ENCODE measurements at places on chromosomes 6 and 20.

- H3K4me1 ChIP-seq: no peaks in the 10 kb centered on the region
- no peak overlapping the region for H3K27ac ChIP-seq
- H3K36me3 ChIP-seq: no peaks in the 10 kb centered on the region
- no peak overlapping the region for H3K4me3 ChIP-seq
These were observed 143.5 kb upstream of the AFDN start for GRCh38 chr6:167683028-167683862.

- H3K27ac ChIP-seq: no peak overlapping the region
- H3K4me1 ChIP-seq: no peaks in the 10 kb centered on the region
- no peak for DNase-seq
- no peak overlapping the region for H3K4me3 ChIP-seq
These were observed 214.5 kb downstream of the BCKDHB start for GRCh38 chr6:80321011-80321410.

DNA sequence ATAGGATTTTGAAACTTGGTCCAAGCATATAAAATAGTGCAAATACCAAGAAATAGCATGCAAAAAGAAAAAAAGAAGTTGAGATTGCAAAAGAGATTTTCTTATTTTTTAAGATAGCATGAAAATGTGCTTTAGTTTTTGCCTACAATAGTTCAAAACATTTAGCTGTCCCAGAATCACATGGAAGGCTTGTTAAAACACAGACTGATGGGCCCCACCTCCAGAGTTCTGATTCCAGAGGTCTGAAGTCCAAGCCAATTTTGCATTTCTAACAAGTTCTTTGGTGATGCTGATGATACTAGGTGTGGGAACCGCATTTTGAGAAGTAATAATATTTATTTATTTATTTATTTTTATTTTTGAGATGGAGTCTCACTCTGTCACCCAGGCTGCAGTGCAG lies 33.7 kb upstream of the LOC128125822 start:
- H3K4me1 ChIP-seq: no peaks in the 10 kb centered on the region
- H3K27ac ChIP-seq: no peak overlapping the region
- no peaks in the 10 kb centered on the region for H3K36me3 ChIP-seq
- DNase-seq: no peak

DNA sequence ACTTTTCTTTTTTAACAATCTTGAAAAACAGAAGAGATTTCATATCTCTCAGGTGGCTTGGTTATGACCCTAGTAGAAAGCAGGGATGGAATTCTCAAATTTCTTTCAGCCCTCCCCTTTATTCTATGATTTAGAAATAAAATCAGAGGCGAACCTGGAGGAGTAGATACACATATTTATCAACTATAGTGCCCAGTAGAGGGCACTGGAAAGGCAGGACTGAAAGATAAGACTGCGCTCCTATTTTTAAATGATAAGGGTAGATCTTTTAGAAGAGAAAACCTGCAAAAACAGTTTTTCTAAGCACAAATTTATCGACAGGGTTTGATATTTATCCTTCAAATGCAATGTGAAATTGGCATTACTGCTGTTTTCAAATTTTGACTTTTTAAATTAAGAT lies 1296.6 kb downstream of the EPHA7 start:
- H3K4me1 ChIP-seq: no peaks in the 10 kb centered on the region
- H3K27ac ChIP-seq: no peak overlapping the region
- H3K27me3 ChIP-seq: no peaks in the 10 kb centered on the region
- no peaks in the 10 kb centered on the region for H3K36me3 ChIP-seq
- DNase-seq: no peak
- no peak overlapping the region for H3K4me3 ChIP-seq

GRCh38 chr6:13508711-13509705 lies 21.6 kb upstream of the GFOD1 start:
- no peak for DNase-seq
- H3K4me1 ChIP-seq: peaks cover 2% of the 10 kb centered on the region
- H3K27ac ChIP-seq: no peak overlapping the region
- H3K27me3 ChIP-seq: peaks cover 10% of the 10 kb centered on the region
- no peak overlapping the region for H3K4me3 ChIP-seq
- no peaks in the 10 kb centered on the region for H3K36me3 ChIP-seq

GRCh38 chr6:158033751-158034702 lies 52.4 kb downstream of the SYNJ2 start:
- H3K4me3 ChIP-seq: no peak overlapping the region
- peaks cover 53% of the 10 kb centered on the region for H3K36me3 ChIP-seq
- no peaks in the 10 kb centered on the region for H3K27me3 ChIP-seq
- no peak for DNase-seq

DNA sequence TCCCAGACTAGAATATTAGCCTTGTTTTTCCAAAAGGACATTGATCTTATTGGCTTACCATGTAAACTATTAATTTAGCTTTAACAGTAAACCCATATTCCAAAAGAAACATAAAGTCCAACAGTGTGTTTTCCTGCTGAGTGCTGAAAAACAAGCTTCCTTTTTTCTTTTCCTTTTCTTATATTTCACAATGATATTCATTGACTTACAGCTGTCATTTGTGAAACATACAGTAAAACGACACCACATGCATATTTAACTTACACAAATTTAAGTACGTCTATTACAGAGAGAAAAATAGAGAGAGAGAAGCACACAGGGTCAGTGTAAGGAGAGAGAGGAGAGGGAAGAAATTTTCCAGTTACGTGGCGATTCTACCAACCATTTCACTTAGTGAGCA lies 543.9 kb upstream of the JARID2 start:
- no peaks in the 10 kb centered on the region for H3K27me3 ChIP-seq
- no peak overlapping the region for H3K27ac ChIP-seq
- no peak overlapping the region for H3K4me3 ChIP-seq
- H3K4me1 ChIP-seq: peaks cover 10% of the 10 kb centered on the region
- no peaks in the 10 kb centered on the region for H3K36me3 ChIP-seq
- no peak for DNase-seq

DNA sequence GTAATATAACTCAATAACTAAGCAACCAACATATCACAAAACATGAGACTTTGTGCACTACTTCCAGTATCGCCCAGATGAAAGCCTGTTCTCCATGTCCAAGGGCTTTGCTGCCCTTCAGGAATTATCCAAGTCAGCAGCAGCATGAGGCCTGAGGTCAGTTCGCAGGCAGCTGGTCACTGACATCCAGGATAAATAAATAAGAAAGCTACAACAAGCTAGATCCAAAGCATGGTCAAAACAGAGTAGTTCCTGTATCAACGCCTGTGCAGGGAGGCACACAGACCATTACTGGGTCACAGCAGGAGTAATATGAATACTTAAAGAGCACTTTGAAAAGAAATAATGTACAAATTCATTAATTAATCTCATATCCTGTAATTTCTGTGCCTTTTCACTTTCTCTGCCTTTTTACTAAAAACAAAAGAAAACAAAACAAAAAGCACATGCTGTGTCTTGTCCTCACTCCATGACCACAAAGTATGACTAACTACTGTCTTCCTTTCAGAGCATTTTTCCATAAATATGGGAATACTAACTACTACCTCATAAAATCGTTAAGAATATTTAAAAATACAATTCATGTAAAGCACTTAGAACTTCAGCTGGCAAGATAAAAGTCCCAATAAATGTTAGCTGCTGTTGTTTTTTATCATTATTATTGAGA lies 374.9 kb upstream of the IRAK1BP1 start:
- H3K4me3 ChIP-seq: no peak overlapping the region
- no peaks in the 10 kb centered on the region for H3K27me3 ChIP-seq
- no peaks in the 10 kb centered on the region for H3K4me1 ChIP-seq
- H3K27ac ChIP-seq: no peak overlapping the region
- DNase-seq: no peak

- H3K27ac ChIP-seq: peak overlapping the region; percentile 92
- peaks cover 54% of the 10 kb centered on the region for H3K4me1 ChIP-seq
- no peak for DNase-seq
- H3K4me3 ChIP-seq: peak overlapping the region; percentile 94
- H3K36me3 ChIP-seq: peaks cover 10% of the 10 kb centered on the region
These were observed 105.8 kb upstream of the RIPOR2 start for GRCh38 chr6:25041485-25042035.

- H3K36me3 ChIP-seq: peaks cover 5% of the 10 kb centered on the region
- no peaks in the 10 kb centered on the region for H3K27me3 ChIP-seq
- H3K27ac ChIP-seq: no peak overlapping the region
- H3K4me3 ChIP-seq: no peak overlapping the region
- H3K4me1 ChIP-seq: peaks cover 16% of the 10 kb centered on the region
These were observed 79.1 kb downstream of the SHLD1 start for GRCh38 chr20:5829241-5829809.

DNA sequence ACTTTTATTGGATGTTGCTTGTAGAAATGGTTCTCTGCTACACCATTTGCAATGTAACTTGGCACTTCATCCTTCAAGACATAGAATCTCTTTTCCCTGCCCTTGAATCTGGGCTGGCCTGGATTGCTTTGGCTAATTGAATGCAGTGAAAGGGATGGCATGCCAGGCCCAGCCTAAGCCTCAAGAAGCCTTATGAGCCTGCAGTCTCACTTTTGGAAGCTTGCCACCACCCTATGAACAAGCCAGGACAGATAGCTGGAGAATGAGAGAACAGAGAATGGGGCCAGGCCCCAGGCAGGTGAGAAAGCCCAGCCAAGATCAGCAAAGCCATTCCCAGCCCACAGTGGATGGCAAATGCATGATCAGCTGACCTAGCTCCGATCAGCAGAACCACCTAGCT lies 350.7 kb upstream of the RNF24 start:
- H3K27me3 ChIP-seq: peaks cover 4% of the 10 kb centered on the region
- H3K4me1 ChIP-seq: peaks cover 20% of the 10 kb centered on the region
- H3K36me3 ChIP-seq: peaks cover 12% of the 10 kb centered on the region
- DNase-seq: no peak

DNA sequence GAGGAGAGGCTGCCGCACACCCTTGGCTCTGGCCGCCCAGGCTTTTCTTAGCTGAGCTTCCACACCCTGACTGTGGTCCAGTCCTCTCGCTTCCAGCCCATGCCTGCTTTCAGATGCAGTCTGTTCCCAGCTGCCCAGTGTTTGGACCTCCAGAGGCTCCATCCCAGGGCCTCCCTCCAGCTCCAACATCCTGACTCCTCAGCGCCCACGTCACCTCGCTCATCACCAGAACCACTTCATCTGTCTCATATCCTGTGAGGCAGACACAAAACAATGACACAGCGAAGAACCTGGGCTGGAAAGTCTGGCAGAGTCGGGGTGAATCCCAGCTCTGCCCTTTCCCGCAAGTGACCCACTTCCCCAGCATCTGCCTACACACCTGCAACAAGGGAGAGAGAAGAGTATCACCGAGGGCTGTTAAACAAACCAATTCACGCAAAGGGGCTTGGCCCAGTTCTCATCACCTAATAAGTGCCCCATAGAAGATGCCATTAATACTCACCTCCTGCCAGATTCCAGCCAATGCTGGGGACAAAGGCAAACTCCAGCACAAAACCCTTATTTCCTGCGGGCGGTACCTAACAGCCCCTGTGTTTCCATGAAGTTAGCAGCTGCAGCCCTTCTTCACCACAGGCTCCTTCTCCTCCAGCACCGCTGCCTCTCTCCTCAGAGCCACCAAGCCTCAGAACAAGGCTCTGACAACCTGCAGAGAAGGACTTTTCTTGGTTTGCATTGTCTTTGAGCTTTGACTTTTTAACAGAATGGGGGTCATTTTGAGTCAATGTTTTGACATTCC lies 133.4 kb upstream of the CDH4 start:
- no peaks in the 10 kb centered on the region for H3K4me1 ChIP-seq
- no peaks in the 10 kb centered on the region for H3K27me3 ChIP-seq
- no peak for DNase-seq
- H3K27ac ChIP-seq: no peak overlapping the region
- no peak overlapping the region for H3K4me3 ChIP-seq

DNA sequence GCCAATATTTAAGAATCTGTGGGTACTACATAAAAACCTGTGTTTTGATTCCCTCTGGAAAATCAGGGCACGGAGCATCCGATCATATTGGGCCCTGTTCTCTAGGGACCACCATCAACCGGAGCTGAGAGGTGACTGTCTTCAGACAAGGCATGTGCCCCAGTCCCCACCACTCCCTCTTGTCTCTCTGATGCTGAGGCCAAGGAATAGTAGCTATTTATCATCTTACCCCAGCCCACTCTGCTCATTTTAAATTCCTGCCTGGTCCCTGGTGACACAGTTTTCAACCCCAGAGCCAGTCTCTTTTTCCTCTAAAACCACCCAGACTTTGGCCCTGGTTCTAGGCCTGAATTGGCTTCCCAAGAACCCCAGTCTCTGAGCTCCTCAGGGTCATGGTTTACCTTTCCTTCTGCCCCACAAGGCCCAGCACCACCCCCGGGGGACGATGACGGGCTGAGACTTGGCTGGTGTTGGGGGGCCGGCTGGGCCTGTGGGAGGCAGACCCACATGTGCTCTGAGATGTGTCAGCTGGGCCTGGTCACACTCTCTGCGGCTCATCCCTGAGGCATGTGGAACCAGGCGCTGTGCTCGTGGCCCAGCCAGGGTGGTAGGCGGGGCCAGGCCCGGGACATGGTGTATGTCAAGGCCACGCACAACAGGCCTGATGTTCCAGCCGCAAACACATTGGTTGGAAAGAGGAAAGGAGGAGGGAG lies 114.4 kb downstream of the CEBPB start:
- H3K27ac ChIP-seq: no peak overlapping the region
- peaks cover 17% of the 10 kb centered on the region for H3K27me3 ChIP-seq
- H3K4me1 ChIP-seq: peaks cover 10% of the 10 kb centered on the region
- H3K36me3 ChIP-seq: no peaks in the 10 kb centered on the region
- DNase-seq: no peak

DNA sequence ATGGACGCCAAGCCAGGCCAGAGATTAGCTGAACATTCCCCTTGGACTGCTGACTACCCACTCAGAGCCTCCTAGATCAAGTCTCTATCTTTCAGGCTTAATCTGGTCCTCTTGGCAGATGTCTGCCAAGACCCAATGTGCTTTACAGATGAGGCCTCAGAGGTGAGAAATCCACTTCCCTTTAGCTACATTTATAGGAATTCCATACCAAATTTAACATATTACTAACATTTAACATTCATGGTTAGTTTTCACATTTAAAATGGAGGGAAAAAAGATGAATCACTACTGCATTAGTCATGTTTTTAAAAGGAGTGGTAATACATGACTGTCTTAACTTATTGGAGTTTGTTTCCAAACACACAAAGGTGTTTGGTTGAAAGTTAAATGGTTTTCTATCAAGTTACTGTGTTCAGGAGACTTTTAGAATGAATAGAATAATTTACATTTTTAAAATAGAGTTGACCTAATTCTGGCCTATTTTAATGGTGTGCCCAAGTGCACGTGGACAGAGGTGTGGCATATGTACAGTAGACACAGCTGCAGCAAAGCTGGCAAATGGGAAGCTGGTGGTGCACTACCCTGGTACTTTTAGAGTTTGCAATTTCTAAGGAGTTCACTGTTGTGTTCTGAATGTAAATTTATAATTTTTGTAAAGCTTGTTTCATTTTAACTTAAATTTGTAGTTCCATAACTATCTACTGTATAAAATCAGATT lies 41.9 kb upstream of the CALHM6 start:
- no peaks in the 10 kb centered on the region for H3K27me3 ChIP-seq
- no peaks in the 10 kb centered on the region for H3K4me1 ChIP-seq
- no peak overlapping the region for H3K27ac ChIP-seq
- peaks cover 3% of the 10 kb centered on the region for H3K36me3 ChIP-seq
